ENCODE measurements at places on chromosomes 16 and 17. TPM values are rescaled to one million over a fixed set of nuclear protein-coding genes. Genes with fewer than 3 reads are reported as not detected.

The TCAP gene
- not detected for total RNA-seq

The HSPB9 gene
- not detected for total RNA-seq

The OR4D1 gene
- not detected for total RNA-seq

The ST6GALNAC1 gene
- total RNA-seq, result 0.54 TPM

The CD300H gene
- not detected for total RNA-seq

The MT1M gene
- 0.32 TPM for total RNA-seq

Measured in cardiac atrium fibroblast (primary cell).